ENCODE measurements at places on chromosomes 7 and 10. TPM values are rescaled to one million over a fixed set of nuclear protein-coding genes. Genes with fewer than 3 reads are reported as not detected.
A peak's percentile ranks its signal among the peaks of the same experiment; 100 is the strongest.

The PTPRE gene
- total RNA-seq: 60.5 TPM

The NCF1 gene
- total RNA-seq: 50.8 TPM

GRCh38 chr7:132131196-132131595 is 445.1 kb downstream of the PLXNA4 start:
- no peaks in the 10 kb centered on the region for H3K36me3 ChIP-seq
- no peak for DNase-seq
- H3K27me3 ChIP-seq: no peaks in the 10 kb centered on the region
- no peaks in the 10 kb centered on the region for H3K4me1 ChIP-seq

DNA sequence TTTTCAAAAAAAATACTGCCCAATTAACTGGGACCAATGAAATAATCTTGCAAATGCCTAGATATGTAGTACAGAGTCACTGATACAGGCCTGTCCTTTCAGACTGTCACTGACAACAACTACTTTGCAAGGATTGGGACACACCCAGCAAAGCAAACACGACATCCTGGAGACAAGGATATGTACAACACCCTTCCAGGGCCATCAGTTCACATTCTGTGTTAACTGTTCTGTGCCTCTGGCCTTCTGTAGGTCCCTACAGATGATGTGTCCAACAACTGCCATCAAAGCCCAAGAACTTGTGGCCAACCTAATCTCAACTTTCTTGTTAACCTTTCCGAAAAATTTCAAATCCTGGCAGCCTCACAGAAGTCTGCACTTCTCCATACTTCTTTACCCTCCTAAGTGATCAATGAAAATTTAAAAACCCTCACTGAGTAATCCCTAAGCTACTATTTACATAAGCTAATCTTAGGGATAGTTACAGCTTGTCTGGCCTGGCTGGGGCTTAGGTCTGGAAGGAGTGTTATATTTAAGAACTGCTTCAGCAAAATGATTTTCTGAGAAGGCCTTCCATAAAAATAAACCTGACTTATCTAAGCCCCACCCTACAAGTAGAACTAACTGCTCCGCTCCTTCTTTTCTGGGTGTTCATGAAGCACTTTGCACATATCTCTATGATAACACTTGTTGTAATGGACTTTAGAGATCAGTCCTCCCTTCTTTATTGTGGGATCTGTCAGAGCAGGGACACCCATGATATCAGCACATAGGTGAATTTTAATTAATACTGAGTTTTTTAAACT is 21.0 kb downstream of the COBL start:
- no peaks in the 10 kb centered on the region for H3K36me3 ChIP-seq
- H3K27ac ChIP-seq: no peak overlapping the region
- DNase-seq: no peak

DNA sequence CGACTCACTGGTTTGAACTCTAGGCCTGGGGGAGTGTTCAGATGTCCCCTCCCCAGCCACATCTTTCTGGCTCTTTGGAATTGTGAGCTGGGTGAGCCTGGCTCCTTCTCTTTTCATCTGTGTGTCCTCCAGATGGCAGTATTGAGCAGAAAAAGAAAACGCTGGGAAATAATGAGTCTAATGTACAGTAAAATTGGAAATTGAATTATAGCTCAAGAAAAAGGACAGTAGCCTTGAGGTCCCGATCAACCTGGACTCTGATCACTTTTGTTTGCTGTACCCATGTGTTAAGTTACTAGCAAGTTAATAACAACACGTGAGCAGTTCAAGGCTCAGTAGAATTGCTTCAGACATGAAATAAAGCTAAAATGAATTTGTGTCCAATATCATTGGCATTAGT is 77.9 kb downstream of the SNX10 start:
- peaks cover 4% of the 10 kb centered on the region for H3K36me3 ChIP-seq
- H3K27ac ChIP-seq: peak overlapping the region; percentile 50
- peak overlapping the region; percentile 1 for H3K4me3 ChIP-seq
- DNase-seq: no peak
- peaks cover 25% of the 10 kb centered on the region for H3K4me1 ChIP-seq
- H3K27me3 ChIP-seq: peaks cover 22% of the 10 kb centered on the region

Measured in lower lobe of right lung (tissue), 2 donors.